ENCODE measurements at places on chromosomes 3 and 15. TPM values are rescaled to one million over a fixed set of nuclear protein-coding genes. Genes with fewer than 3 reads are reported as not detected.

The TMEM207 gene
- 0.49 TPM for total RNA-seq

The EXD1 gene
- total RNA-seq, result 1.3 TPM

The TM6SF1 gene
- not detected for total RNA-seq

The GOLGA8S gene
- total RNA-seq, result 0.05 TPM

DNA sequence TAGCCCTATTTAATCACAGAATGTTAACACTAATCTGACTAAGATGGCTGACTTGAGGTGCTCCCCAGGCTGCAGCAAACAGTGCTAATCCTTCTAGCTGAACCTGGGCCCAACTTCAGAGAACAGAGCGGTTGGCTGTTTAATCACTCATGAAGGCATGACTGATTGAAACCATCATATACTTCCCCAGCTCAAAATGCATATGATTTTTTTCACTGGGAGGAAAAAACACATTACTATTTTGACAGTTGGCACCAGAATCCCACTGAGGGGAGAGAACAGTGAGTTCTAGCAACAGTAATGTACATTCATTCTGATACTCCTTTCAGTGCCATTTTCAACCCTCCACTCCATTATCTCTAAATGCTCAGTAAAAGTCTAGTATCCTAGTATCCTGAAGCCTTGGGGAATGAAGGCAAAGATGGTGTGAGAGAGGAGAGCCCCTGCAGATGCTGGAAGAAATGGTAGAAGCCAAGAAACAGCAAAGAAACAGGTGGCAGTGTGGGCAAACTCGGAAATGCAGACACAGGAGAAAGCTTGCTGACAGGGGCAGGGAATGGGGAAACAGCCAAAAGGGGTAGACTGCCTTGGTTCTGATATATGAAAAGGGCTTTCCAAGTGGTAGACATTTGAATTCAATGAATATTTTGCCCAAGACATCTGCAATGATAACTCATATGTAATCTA, 34.4 kb upstream of the CASR start:
- no peak for ATAC-seq

Measured in motor neuron (in vitro differentiated cells).